Pulmonary artery endothelial cell (primary cell): ENCODE measurements at places on chromosomes 7 and 10. TPM values are rescaled to one million over a fixed set of nuclear protein-coding genes. Genes with fewer than 3 reads are reported as not detected.

The DDC gene
- not detected in 2 replicates for total RNA-seq

The PHYHIPL gene
- not detected in 2 replicates for total RNA-seq

The H2BK1 gene
- total RNA-seq, result not detected in 2 replicates

The ADCY1 gene
- 0.26 and 0.32 TPM in 2 replicates for total RNA-seq

The PPP1R3C gene
- 1.2 and 2.1 TPM in 2 replicates for total RNA-seq

The ACBD5 gene
- total RNA-seq, result 23.8 and 25.5 TPM in 2 replicates

The TMEM213 gene
- total RNA-seq, result not detected in 2 replicates

The GSTO2 gene
- 0.25 and 0.33 TPM in 2 replicates for total RNA-seq

The CCDC201 gene
- not detected in 2 replicates for total RNA-seq

The CFAP43 gene
- total RNA-seq, result 0.07 TPM in 2 replicates

The ZNF138 gene
- total RNA-seq, result 3.5 and 4.8 TPM in 2 replicates

The TRIL gene
- 0.33 and 0.63 TPM in 2 replicates for total RNA-seq

The AGAP3 gene
- total RNA-seq, result 52.1 and 61.4 TPM in 2 replicates

The VGF gene
- 0.07 TPM in 1 of 2 replicates, not detected in the other for total RNA-seq
